ENCODE measurements at places on chromosomes 5 and 9.
A peak's percentile ranks its signal among the peaks of the same experiment; 100 is the strongest.

DNA sequence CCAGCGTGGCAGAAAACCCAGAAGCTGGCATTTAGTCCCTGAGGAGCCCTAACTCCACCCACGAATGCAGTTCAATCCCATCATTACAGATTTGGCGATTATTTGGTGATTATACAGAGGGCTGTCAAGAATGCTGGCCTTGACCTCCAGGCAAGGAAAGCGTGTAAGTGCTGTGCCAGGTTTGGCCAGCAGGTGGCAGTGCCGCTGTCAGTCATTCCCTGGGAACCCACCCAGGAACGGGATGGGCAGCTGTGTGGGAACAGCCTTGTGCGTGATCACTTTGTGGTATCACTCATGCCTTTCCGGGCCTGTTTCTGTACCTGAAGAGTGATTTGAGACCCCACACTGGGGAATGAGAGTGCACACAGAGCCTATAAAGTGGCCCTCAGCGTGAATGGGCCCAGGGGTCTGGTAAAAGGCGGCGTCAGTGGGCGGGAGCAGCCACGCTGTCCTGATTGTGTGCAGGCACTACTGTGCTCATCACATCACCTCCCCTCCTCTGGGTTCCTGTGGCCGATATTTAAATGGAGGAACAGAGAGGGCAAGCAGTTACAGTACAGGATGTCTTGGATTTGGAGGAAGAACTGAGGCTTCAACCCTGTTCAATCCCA, 215.6 kb downstream of the ROR2 start:
- DNase-seq = no peak

- no peak for DNase-seq
Observed at GRCh38 chr9:18668944-18669343, 195.0 kb downstream of the ADAMTSL1 start.

GRCh38 chr9:80948876-80949275, 740.5 kb downstream of the TLE1 start:
- DNase-seq = no peak

DNA sequence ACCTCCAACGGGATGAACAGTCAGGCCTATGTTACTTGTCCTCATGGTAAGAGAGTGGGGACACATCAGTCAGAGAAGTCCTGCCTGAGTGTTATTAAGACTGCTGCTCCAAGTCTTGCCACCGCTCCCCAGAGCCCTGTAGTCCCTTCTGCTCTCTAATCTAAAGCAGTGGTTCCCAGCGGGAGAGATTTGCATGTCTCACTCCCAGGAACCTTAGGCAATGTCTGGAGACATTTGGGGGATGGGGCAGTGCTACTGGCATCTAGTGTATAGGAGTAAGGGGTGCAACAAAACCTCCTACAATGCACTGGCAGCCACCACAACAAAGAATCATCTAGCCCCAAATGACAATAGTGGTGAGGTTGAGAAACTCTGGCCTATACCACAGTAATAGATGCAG, 2.6 kb upstream of the SVEP1 start:
- no peak for DNase-seq

DNA sequence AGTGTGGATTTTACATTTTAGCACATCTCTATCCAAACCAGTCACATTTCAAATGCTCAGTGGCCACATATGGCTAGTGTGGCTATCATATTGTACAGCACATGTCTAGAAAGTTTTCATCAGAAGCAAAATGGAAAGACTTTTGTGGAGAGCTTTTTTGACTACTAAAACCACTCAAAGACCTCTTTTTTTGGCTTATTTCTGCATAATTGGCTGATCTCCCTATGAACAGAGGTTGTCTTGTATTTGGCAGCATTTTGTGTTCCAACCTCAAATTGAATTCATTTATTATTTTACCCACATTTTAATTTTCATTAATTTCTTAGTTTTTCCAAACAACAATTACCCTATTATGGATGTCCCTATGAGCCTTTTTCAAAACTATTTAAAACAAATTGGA, 395.7 kb downstream of the TLE1 start:
- DNase-seq = no peak

GRCh38 chr9:120853198-120853597, 10.5 kb upstream of the PSMD5 start:
- no peak for DNase-seq

DNA sequence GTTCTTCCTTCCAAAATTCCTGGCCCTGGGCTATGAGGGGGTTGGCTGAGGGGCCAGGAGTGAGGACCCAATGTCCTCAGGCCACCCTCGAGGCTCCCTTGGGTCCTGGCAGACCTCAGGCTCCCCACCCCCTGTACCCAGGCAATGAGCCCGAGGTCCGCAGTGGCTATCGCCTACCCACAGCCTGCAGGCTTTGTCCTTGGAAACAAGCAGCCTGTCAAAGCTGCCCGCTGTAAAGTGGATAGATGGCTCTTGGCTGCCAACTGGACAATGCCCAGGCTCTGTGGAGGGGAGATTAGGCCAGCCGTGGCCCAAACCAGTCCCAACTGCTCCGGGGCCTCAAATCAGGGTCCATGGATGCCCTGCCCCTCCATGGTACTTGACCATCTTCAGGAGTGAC, 2.2 kb upstream of the ADGRD2 start:
- peak; percentile 26 for DNase-seq

DNA sequence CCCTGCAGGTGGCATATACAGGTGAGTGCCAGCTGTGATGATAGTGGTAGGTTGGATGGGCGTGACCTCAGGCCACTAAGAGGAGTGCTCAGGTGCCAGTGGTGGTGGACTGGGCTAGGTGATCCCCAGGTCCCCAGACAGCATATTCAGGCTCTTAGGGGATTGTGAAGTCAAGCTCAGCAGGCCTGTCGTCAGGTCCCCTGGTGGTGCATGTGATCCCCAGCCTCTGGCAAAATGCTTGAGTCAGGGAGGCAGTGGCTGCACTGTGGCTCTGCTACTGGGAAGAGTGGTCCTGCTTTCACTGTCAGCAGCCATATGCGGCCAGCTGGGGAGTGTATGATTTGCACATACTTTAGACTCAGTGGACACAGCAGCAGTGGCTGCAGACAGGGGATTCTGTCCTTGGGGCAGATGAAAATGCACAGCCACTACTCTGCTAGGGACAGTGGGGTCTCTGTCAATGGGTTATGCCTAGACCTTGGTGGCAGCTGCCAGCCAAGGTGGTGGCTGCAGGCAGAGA, 31.6 kb upstream of the CTSL start:
- no peak for DNase-seq
